ENCODE measurements at places on chromosomes 5 and 9.

DNA sequence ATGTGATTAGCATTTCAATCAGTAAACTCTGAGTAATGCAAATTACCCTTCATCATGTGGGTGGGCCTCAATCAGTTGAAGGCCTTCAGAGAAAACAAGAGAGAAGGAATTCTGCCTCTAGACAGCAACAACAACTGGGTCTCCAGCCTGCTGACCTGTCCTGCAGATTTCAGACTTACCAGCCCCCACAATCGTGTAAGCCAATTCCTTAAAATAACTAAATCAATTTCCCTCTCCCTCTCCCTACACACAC, 41.7 kb upstream of the FBXW11 start:
- no peak for DNase-seq

DNA sequence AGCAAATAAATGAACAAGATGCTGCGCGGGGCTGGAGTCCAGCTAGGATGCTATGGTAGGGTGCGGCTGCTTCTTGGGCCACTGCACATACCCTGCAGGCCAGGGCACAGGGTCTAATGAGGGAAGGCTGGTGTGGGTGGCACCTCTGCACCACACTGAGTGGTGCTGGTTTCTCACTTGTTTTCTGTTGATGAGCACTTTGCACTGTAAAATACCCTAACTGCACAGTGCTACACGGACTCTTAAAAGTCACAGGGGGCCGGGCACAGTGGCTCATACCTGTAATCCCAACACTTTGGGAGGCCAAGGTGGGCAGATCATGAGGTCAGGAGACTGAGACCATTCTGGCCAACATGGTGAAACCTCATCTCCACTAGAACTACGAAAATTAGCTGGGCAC, 52.7 kb upstream of the DMRT1 start:
- no peak for DNase-seq

DNA sequence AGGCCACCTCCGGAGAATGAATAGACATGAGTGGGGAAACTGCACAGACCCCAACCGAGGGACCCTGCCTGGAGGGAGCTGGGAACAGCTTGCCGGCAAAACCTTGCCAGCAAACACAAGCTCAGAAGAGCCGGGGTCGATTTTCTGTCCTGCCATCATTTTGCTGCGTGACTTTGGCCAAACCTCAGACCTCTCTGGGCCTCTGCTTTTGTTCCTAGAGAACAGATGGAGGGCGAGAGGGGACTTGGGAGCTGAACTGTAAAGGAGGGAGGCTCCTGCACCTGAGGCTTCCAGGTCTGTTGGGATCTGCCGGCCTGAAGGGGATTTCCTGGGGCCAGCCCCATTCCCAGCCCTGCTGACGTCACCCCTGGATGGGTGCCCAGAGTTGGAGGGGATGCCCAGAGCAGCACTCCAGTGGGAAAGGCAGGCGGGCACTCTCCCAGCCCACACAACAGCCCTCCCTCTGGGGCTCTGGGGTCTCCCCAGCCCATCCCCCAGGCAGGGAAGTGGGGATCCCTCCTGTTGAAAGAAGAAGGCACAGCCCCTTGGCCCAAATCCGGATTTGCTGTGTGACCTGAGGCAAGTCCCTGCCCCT, 40.4 kb upstream of the SYNPO start:
- DNase-seq, result no peak

- no peak for DNase-seq
Observed at GRCh38 chr5:56674441-56674840, 140.9 kb upstream of the MAP3K1 start.

DNA sequence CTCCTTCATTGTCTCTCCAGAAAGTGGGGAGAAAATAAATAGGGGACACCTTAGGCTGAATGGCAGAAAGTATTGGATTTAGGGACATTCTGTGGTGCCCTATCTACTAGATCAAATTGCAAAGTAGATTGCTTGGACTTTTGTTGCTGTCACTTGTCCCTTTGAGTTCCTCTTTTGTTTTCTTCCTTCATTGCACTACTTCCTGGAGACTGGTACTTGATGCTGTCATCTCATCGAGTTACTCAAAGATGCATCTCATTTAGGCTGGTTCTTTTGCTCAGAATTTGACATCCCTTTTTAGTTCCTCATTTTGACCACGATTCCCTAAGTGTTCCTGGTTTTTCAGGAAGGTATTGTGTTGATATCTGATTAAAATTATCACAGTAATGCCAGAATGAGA, 137.6 kb downstream of the ADGRV1 start:
- no peak for DNase-seq

DNA sequence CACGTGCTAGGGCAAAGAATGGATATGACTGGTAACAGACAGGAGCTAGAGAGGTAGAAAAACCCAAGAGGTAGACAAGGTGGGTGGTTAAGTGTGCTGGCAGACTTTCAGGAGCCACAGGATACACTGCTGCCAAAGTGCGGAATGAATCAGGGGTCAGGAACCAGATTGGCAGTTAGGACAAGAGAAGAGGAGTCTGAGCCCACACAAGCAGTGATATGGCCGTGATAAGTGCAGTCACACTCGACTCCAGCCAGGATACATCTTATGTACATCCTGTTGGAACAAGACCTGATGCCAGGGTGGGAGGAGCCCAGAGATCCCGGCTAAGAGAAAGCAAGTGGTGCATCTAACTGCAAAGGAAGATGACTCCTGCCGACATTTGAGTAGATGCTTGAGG, 10.0 kb downstream of the SLIT3 start:
- no peak for DNase-seq

- DNase-seq, result no peak
Observed at GRCh38 chr5:81156732-81157131, 76.4 kb upstream of the CKMT2 start.

DNA sequence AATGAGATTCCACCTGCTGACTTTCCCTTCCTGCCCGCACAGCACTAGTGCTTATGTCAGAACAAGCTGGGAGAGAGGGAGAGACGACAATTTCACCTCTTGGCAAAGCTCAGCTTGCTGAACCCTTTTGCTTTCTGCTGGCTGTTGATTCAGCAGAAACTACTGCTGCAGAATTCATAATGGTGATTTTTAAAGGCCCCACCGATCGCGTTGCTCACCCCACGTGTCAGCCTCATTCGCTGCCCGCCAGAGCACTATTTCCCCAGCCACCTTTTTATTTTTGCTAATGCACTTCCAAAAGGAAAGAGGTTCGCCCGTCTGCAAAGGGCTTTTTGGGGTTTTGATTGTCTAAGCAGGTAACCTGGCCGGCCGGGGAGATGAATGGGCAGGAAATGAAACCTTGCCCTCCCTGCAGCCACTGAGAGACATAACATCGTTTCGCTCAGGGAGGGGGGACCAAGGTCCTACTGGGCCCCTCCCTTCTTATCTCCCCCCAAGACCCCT, 1.3 kb downstream of the PPP2R2B start:
- DNase-seq, result no peak

DNA sequence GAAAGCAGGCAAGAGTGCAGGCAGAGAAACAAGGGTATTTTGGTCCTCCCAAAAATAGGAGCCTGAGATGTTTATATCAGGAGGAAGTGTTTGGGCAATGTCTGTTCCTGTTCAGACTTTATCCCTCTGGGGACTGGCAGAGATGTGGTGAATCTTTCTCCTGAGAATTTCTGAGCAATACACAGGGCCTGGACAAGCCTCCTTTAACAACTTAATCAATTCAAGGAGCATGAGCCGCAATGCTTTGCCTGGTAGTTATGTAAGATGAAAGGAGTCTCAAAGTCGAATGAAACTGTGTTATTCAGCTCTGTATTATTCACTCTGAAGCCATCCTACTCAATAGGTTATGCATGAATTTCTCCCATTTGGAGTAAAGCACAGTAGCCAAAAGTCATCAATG, 365.6 kb downstream of the MAN2A1 start:
- DNase-seq, result no peak

GRCh38 chr5:55220433-55221185, 6.5 kb downstream of the MCIDAS start:
- DNase-seq, result no peak

DNA sequence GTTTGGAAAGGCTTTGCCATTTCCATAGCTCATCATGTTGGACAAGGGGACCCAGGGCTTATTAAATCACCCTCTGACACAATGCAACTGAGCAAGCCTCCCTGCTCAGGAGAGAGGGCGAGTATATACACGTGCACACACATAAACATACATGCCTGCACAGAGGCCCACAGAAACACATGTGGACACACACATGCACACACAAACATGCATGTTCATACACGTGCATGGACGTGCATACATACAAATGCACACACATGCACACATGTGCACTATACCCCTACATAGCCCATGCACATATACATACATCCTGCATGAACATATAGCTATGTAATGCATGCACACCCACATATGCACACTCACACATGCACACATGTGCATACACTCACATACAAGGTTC, 99.5 kb upstream of the ALDH1B1 start:
- DNase-seq, result no peak

DNA sequence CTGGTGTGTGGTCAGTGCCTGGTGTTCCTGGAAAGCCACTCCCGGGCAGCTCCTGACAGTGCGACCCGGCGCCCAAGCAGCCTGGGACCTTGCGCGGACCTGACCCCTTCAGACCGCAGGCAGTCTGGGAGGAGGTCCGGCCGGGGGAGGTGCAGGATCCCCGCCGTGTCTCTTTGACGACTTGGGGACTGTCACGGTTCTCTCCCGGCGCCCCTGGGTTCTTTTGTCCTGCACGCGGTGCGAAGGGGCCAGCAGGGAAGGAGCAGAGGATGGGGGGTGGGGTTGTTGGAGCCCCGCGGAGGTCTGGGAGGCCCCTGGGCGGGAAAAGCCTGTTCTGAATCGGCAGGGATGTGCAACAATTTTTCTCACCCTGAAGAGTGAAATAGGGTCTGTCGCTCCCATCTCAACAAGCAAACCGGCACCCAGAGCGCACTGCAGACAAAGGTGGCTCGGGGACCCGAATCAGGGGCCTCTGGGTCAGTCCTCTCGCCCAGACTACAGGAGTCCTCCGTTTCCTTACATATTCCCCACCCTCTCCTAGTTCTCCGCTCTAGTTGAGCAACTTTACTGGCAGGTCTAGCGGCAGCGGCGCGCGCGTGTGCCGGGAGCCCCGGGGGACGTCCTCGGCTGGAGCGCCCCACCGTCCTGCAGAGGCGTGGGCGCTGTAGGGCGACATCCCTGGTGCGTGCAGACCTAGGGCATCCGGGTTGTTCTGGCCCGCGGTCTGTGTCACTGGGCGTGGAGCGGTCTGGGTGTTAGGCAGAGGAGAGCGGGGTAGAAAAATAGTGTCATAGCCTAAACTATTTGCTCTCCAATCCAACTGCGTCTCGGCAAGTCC, 1.2 kb downstream of the VCAN start:
- no peak for DNase-seq

- DNase-seq, result no peak
Observed at GRCh38 chr9:133273819-133274218, 1.2 kb downstream of the ABO start.

DNA sequence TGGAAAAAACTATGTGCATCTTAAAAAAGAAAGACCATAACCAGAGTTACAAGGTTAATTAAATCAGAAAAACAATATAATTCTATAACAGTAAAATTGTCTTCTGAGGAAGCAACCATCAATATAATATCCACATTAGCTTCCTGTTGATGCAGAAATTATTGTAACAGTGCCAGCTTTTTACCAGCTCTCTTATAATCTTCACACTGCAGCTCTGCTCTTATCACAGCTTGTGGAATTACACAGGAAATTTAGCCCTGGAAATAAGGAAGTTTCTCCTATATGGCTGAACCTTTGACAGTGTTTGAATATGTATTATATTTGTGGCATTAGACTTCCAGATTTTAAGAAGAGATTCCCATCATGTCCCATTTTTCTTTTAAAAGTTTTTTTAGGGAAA, 49.1 kb upstream of the TEK start:
- DNase-seq, result no peak

DNA sequence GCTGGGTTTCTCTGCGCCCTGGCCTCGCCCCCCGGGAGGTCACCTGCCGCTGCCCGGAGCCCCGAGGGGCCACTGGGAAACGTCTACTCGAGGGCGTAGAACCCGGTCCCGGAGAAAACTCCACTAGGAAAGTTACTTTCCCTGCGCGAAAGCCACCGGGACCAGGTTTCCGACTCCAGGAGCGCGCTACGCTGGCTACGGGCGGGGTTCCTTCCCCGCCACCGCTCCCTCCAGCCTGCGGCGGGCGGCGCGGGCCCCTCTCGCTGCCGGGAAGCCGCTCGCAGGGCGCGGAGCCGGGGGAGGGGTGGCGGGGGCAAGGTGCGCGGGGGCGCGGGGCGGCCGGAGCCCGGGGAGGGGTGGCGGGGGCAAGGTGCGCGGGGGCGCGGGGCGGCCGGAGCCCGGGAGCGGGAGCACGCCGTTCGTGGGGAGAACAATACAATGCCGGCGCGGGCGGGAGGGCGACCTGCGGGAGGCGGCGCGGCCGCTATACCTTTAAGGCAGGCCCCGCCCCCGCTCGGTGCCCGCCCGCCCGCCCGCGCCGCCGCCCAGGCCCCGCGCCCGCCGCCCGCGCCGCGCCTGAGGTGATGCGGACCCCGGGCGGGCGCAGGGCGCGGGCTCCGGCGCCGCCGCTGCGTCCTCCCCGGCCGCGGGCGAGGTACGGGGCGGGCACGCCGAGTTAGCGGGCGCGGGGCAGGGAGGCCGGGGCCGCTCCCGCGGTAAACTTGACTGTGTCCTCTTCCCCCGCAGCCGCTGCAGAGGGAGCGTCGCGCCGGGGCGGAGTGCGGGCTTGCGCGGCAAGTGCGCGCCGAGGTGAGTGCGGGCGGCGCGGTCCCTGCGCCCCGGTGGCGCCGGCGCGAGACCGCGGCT, 278.1 kb downstream of the AOPEP start:
- no peak for DNase-seq

DNA sequence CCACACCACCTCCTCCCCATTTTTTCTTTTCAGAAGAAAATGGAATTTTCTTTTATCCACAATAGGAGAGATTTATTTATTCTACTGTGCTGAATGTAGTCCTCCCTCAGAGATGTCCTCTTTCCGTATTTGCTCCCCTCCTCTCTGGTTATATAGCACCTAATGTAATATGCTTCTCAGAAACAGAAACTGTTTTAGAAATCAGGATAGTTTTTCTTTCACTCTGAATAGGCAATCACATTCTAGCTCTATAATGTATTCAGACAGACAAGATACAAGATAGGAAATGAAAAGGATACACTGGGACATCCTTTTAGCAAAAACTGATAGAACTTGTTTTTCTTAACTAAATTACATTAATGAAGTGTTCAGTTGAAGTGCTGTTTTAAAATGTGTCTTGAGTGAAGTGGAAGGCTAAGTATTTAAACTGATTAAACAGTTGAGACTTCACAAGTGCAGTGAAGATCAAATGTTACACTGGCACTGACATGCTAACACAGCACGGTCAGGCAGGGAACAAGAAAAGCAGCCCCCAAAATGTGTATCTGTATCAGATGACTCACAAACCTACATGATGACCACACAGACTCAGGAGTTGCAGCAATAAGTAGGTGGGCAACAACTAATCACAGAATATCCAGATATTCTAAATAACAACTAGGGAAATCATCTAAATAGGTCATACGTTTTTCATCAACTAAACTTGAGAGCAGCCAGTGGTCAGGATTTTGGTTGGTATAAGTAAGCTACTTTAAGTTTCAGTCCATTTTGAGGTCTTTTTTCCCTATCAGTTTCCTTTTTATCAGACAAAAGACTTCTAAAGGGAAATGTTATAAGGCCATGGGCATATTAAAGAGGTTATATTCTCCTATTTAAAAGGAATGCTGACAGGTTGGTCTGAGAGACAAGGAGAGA, 260.4 kb downstream of the MLLT3 start:
- DNase-seq, result no peak

- no peak for DNase-seq
Observed at GRCh38 chr5:155532621-155533311, 519.2 kb downstream of the KIF4B start.
